ENCODE measurements at places on chromosomes 3 and 15. TPM values are rescaled to one million over a fixed set of nuclear protein-coding genes. Genes with fewer than 3 reads are reported as not detected.

GRCh38 chr15:88331291-88331690 is 74.8 kb upstream of the NTRK3 start:
- DNase-seq: no peak

DNA sequence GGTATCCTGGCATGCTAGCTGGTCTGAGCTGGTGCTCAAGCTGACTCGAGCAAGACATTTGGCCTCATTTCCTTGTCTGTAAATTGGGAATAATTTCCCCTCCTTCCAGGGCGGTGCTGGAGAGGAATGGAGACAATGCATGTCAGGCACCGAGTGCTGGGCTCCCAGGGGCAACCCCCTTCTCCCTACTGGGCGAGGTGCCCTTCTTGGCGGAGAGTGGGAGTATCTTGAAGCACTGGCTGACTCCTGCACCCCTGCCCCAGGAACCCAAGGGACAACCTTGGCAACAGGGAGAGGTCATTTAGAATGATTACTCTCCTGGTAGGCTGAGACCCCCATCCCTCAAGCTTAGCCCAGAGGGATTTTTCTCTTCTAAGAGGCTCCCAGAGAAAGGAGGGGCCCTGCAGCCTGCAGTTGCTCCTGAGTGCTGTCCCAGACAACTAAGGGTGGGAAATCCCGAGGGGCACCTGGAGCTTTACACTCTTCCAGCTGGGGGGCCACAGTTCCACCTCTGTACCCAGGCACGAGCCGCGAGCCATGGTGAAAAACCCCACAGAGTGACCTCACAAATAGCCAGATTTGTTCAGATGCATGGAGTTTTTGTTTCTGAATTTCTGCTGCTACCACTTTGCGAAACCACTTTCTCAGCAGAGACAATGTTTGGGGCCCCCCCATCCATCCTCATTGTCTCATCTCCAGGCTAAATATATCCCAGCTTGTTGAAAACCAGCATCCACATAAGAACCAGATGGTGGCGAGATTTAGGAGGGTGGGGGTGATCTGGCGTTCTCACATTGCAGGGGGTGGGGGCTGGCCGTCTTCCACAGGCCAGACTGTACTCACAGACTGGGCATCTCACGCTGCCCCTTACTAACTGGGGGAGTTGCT is 44.8 kb downstream of the ABTB1 start:
- peak; percentile 84 for DNase-seq

- DNase-seq: no peak
These were observed 237.2 kb upstream of the DPH6 start for GRCh38 chr15:35783203-35783602.

GRCh38 chr15:52290329-52290728 is 5.3 kb downstream of the MYO5C start:
- DNase-seq: no peak

DNA sequence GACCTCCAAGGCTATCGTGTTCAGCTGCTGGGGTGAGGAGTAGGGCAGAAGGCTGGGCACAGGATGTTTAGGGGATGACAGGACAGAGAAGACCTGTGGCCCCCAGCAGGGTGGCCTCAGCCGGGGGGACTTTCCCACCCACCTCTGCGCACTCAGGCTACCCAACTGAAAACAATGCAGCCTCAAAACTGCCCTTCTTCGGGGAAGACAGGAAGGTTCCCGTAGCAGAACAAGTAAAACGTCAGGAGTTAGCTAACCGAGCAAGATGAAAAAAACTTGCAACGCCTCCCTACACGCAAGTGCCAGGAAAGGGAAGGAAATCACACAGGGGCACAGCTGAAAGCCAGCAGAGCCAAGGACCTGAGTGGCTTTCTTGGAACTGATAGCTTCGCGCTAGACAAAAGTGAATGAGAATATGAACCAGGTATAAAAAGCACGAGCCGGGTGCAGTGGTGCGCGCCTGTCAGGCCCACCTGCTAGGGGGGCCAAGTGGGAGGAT is 38.4 kb upstream of the FURIN start:
- DNase-seq: no peak

GRCh38 chr3:81270603-81271379 is 490.7 kb downstream of the GBE1 start:
- DNase-seq: no peak

DNA sequence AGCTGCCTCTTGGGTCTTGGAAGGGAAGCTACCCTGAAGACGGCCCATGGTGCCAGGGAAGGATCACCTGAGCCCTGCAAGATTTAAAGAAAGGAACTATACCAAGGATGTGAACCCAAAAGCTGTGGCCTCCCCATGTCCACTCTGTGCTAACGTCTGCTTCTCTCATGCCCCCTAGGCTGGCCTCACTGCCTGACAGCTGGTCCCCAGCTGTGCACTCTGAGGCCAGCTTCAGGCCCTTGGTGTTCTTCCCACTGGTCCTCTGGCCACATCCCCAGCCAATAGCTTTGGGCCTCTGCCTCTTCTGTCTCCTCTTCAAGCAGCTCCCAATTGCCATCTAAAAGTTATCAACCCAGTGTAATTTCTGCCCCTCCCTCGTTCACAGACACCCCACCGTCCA is 5.2 kb upstream of the LRRK1 start:
- DNase-seq: no peak

DNA sequence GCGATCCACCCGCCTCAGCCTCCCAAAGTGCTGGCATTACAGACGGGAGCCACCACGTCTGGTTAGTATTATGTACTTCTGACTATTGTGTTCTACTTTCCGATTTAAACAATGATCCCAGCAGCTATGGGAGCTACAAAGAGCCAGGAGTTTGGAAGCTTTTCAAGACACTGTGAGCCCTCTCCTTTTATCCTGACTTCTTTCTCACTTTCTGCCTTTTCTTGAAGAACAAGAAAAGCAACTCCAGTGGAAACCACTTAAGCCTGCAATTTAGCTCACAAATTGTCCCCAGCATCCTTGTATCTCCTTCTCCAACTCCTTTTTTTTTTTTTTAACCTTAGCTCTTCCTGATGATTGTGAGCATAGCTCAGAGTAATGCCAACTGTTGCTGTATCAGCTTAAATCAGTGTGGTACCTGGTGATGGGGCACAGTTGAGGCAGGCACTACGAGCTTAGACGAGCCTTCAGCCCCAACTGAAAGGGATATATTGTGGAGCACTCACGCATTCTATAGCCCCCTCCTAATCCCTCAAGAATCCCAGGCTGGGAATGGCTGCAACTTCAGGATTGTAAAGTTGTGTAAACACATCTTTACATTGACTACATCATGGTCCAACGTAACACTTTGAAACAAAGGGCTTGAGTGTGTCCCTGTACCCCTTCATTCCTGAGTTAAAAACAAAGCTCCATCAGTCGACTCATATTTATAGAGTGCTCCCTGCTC is 677.0 kb downstream of the FHIT start:
- no peak for DNase-seq

GRCh38 chr15:70530017-70530499 is 233.3 kb downstream of the UACA start:
- DNase-seq: no peak

The SLC26A6 gene
- total RNA-seq: 7.4 TPM

The CTNNB1 gene
- total RNA-seq: 906 TPM

- DNase-seq: no peak
These were observed 401.9 kb upstream of the IL12A start for GRCh38 chr3:159586571-159587202.

DNA sequence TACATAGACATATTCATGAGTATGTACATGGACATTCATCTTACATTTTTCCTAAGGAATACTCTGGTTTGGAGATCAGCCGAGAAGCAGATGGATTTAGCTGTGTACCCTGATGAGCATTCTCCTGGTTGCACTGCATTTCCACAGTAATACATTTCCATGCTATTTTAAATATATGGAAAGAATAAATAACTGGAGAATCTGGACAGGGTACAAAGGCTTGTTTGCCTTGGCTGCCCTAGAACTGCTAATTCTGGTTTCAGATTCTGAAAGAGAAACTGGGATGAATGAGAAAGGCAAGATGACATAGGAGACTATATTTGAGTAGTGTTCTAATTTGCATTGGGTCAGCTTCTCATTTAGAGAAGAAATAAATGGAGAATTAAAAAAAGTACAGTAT is 190.8 kb upstream of the FAM3D start:
- DNase-seq: no peak

DNA sequence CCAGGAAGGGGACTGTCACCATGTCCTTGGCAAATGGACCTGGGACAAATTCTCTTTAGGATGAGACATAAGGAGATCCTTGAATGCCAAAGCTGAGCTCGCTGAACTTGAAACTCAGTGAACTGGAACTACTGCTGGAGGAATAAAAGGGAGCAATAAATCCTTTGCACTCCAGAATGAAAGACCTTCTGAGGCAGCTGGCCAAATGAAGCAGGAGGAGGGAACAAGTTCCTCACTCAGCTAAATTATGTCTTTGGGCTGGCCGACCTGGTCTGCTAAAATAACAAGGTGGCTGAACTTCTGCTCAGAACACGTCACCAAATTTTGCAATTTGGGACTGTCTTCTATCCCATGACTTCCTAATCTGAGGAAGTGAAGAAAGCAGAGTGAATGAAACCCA is 314.7 kb downstream of the LPP start:
- DNase-seq: no peak

GRCh38 chr15:39108021-39108420 is 472.9 kb upstream of the THBS1 start:
- no peak for DNase-seq

- no peak for DNase-seq
These were observed 14.7 kb upstream of the PIK3CB start for GRCh38 chr3:138849222-138849940.

- no peak for DNase-seq
These were observed 55.3 kb downstream of the ARHGAP31 start for GRCh38 chr3:119349354-119350041.

The ROBO1 gene
- total RNA-seq: 116 TPM

The CFAP100 gene
- 1.8 TPM for total RNA-seq

DNA sequence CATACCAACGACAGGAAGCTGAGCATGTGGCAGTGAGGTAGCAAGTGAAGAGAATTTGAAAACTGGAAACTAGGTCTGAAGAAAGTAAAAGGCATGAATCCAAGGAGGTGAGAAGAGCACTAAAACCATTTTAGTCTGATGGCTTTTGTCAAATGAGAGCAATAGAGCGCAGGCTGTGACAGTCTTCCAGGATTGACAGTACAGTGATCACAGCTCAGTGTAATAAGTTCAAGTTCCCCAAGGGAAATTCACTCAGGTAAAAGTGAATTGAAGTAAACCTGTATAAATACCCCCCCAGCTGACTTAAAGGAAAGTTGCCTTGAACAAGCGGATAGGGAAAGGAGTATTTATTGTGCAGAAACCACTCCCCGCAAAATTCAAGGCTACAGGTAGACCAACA is 224.2 kb upstream of the CRBN start:
- no peak for DNase-seq

DNA sequence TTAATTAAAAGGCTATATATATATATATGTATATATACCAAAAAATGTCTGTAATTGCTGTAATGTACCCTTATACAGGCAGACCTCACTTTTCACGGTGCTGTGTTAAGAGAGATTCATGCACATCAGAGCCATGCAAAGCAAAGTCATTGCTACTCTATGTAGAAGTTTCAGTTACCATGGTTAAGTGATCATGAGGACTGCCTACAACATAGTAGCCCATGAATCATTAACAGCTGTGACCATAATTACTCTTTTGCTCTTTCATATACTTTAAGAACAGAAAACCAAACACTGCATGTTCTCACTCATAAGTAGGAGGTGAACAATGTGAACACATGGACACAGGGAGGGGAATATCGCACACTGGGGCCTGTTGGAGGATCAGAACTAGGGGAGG is 225.3 kb upstream of the EPHA3 start:
- DNase-seq: no peak

DNA sequence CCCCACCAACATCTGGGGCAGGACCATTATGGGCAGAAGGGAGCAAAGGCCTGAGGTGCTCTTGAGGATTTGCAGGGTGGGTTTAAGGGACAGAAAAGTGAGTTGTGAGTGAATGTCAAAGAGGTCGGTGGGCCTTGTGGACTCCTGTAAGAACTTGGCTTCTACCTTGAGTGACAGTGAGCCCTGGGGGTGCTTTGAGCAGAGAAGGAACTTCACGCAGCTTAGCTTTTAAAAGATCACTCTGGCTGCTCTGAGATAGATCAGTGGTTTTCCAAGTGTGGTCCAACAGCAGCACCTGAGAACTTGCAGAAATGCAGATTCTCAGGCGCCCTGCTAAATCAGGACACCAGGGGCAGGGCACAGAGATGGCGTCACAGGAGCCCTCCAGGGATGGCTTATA is 15.3 kb upstream of the ALAS1 start:
- no peak for DNase-seq

- DNase-seq: no peak
These were observed 920.9 kb downstream of the TUSC7 start for GRCh38 chr3:117630469-117630868.

GRCh38 chr15:64019764-64020163 is 26.5 kb downstream of the DAPK2 start:
- no peak for DNase-seq

The TMEM108 gene
- total RNA-seq: 9.1 TPM

The OXTR gene
- 3.2 TPM for total RNA-seq

DNA sequence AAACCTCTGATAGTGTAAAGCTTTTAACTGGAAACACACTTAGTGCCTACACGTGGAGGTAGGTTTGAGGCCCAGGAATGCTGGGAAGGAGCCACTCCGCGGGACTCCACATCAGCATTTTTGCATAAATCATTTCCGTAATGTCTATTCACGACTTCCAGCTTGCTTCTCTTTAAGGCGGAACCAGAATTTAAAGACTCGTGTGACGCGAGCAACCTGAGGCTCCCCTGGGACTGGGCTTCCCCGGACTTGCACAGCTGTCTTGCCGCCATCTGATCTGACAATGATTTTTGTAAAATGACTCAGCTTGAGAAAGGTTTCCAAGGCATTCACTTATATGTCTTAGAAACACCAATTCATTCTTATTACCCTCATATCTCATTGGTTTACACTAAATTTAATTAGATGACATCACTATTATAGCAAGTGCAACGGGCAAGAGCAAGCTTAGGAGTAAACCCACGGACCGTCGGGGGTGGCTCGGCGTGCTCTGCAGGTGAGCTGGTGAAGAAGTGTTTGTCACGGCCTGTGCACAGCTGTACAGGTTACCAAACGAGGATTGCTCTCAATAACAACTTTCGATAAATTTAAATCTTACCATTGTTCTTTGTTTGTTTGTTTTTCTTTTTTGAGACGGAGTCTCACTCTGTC is 95.2 kb downstream of the CHSY1 start:
- no peak for DNase-seq

DNA sequence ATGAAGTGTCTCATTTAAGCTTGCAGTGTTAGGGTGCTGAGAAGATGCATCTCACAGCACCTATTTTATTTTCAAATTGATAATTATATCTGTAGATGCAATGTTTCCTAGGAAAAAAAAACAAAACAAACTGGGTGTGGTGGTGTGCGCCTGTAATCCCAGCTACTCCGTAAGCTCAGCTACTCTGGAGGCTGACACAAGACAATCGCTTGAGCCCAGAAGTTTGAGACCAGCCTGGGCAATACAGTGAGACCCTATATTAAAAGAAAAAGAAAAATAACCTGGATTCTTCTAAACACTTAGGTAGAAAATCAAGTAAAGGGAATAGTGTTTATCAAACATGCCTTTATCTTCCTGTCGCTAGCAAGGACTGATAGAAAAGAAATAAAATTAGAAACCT is 1.9 kb downstream of the MINDY2 start:
- no peak for DNase-seq

GRCh38 chr15:53536479-53537120 is 222.9 kb downstream of the WDR72 start:
- no peak for DNase-seq
